ENCODE measurements at places on chromosomes 16 and 17.

DNA sequence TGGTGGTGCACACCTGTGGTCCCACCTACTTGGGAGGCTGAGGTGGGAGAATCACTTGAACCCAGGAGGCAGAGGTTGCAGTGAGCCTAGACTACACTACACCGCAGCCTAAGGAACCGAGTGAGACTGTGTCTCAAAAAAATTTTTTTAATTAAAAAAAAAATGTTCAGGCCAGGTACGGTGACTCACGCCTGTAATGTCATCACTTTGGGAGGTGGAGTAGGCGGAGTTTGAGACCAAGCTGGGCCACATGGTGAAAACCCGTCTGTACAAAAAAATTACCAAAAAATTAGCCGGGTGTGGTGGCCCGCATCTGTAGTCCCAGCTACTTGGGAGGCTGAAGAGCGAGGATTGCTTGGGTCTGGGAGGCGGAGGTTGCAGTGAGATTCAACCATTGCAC, 3.6 kb upstream of the FAM222B start:
- no peak for DNase-seq

DNA sequence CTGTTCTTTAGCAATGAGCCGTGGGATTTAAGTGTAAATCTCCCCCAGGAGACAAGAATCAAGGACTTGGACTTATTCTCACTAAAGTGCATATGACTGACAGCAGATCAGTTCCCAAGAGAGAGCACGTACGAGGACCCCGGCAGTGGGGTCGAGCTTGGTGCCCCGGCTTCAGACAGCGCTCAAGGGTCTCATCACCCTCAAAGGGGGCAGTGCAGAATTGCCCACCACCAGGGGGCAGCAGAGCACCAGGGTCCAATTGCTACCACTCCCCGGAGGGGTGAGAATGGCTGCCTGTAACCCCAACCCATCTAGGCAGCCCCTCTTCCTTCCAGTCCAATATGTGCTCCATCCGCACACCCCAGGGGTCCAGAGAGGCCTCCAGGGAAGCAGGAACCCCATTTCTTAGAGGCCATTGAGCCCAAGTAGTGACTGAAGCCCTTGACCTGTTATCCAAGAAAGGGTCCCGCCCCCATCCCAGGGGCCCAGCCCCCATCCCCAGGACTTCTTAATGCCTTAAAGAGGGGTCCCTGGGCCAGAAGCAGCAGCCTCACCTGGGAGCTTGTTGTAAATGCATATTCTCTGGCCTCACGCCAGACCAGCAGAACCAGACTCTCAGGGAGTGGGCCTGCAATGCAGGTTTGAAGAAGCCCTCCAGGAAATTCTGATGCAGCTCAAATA, 86.1 kb downstream of the ZDHHC7 start:
- DNase-seq = peak; percentile 71

DNA sequence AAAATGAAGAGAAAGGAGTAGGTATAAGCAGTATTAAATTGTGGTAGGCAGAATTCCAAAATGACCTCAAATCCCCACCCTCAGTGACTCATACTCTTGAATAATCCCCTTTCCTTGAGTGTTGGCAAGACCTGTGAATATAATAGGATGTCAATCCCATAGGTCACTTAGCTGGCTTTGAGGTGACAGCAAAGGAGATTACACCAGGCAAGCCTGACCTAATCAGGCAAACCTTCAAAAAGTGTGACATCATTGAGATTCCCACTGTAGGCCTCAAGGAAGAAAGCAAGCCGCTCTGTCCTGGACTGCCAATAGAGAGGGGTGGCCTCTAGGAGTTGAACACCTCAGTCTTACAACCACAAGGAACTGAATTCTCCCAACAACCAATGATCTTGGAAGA, 535.2 kb downstream of the RBFOX1 start:
- no peak for DNase-seq

DNA sequence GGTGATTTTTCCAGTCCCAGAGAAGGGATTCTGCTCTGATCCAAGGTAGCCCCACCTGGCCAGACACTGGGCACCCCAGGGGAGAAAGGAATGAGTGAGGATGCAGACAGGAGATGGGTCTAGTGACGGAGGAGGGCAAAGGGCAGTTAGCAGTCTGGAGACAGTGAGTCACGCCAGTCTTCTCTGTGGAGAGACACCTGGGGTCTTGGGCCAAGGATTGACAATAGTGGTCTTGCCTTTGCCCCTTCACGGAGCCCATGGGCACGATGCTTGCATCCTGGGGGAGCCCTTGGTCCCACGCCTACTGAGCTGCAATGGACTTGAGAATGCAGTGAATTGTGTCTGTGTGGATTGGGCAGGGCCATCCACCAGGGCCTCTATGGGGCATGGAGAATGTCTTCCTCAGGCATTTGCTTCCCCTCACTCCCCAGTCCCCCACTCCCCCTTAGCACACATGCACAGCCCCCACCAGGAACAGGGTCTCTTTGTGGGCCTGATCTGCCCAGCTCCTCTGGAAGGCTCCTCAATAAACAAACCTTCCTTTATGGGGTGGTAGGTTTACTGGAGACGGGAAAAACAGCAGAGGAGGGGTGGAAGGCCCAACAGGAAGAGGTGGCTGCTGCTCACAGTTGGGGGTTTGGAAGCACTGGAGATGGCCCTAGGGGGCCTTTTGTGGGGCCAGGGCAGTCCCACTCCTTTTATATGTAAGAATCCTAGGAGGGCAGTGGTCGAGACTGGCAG, 1.4 kb downstream of the CHAD start:
- DNase-seq = no peak

DNA sequence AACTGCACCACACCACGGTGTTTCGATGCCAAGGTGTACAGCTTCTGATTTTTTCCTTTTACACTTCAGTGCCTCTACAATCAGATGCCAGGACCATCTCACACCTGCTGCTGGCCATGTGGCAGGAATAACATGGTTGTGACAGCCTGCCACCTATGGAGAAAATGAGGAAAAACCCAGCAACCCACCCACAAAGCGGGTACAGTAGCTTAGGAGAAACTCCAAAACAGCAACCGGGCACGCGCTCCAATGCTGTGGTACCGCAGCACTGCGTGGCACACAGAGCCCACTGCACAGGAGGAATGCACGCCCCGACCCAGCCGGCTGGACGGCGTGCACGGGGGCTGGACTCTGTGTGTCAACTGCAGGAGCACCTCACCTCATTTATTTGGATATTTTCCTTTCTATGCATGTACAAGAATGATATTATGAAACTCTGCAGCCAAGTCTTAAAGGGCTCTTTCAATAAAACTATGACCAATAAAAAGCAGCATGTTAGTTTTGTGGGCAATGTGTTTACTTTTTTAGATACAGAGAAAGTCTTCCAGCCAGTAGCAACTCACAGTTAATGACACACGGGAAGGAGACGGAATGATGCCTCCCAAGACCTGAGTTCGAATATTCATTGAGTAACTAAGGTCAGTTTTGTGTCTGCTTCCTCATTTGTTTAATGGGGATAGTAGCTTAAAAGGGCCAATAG, 45.9 kb downstream of the MAP1LC3B start:
- no peak for DNase-seq

GRCh38 chr17:43399839-43400328, 1.1 kb downstream of the ARL4D start:
- no peak for DNase-seq

DNA sequence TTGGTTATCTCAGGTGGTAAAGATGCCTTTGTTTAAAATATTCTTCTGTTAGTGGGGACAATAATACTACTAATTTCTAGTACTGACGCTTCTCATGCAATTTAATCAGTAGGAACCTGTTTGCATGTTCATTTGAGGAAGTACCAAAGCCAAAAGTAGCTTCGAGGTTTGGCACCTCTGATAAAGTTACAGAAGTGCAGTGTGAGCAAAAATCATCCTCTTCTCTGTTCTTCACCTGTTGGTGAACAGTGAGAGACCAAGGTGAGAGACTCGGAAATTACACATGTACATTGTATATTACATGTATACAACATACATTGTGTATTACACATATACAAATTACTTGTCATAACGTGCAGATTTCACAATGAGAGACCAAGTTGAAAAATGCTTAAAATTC, 404.6 kb downstream of the MAF start:
- DNase-seq = no peak

DNA sequence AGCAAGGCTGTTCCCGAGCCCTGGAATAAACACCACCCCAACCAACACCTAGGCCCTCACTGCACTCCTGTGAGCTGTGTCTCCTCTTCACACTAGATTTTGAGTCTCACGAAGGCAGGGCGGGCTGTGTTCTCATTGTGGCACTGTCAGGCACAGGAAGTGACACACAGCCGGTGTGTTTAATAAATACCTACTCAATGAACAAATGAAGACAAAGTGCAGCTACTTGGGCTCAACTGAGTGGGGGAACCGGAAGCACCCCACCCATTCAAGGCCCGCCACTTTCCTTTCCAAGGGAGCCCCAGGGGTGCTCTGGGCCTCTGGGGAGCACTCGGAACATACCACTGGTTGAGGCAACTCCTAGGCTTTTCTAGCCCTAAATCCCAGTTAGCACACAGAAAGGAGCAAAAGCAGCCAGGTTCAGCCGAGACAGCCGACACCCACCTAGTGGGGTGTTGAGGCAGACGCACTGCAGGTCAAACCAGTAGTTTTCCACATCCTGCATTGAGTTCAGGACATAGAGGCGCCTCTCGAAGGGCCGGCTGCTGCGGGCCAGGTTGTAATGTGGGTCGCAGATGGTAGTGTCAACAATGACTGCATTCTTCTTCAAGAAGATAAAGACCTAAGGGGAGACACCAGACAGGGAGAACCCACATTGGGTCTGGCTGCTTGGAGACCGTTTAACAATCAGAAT, 57.7 kb downstream of the GTF3C1 start:
- no peak for DNase-seq

- DNase-seq = no peak
These were observed 270.1 kb downstream of the PHKB start for GRCh38 chr16:47731252-47731651.

GRCh38 chr16:55439101-55439690, 39.8 kb upstream of the MMP2 start:
- DNase-seq = no peak

- no peak for DNase-seq
These were observed 57.8 kb downstream of the WSB1 start for GRCh38 chr17:27351759-27352158.

DNA sequence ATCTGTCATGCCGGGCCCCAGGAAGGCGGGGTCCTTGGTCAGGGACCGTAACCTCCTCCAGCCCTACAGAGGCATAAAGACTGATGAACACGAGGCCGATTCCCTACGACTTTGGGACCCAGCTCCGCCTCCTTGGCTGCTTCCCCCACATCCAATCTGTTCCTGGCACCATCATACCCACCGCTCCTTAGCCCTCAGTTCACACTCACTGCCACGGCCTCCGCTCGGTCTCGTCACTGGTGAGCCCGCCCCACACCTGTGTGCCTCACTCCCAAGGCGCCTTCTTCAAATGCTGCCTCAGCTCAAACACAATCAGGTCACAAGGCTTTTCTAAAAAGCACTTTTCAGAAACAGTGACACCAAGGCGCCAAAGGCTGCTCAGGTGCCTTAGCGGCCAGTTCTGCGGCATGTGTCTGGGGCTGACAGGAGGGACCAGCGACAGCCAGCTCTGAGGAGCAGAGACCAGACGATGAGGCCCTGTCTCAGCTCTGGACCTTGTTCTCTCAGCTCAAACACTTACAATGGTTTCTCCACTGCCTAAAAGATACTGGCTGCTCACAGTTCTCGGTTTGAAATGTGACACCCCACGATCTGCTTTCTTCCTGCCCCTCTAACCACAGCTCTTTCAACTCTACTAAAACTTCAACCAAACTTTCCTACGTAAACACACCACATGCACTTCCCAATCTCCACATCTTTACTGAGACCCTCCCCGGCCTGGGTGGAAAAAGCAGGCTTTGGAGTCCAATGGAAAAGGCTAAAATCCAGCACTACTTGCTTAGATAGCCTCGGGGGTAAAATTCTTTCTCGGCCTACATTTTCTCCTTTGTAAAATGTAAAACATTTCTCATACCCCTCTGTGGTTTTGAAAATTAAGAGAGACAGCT, 33.2 kb downstream of the CYB5D2 start:
- DNase-seq = no peak

GRCh38 chr16:56298116-56298515, 106.8 kb downstream of the GNAO1 start:
- no peak for DNase-seq

DNA sequence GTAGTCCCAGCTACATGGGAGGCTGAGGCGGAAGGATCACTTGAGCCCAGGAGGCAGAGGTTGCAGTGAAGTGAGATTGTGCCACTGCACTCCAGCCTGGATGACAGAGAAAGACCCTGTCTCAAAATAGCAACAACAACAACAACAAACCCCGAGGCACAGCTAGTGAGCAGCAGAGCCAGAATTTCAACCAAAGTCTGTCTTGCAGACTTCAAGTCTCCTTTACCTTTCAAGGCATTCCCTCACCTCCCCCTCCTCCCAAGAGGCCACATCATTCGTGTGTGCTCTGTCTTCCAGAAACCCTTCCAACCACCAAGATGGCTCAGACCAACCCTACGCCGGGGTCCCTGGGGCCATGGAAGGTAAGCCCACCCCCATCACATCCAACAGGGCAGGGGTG, 2.2 kb downstream of the CRYBA1 start:
- no peak for DNase-seq

DNA sequence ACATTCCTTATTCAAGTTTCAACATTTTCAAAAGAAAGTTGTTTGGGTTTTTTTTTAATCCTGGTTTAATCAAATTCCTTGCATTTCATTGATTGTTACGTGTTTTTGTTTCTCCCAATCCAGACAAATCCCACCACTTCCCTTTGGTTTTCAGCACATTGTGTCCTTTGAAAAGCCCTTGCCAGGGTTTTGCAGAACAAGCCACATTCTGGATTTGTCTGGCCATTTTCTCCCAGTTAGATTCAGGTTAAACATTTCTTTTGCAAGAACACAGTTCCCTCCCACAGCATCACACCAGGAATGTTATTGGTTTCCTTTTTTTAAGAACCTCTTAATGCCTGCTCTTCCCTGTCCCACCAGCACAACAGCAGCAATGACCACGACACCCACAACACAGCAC, 278.0 kb upstream of the SALL1 start:
- no peak for DNase-seq

- DNase-seq = no peak
These were observed 5.9 kb upstream of the C16orf87 start for GRCh38 chr16:46836534-46837530.

DNA sequence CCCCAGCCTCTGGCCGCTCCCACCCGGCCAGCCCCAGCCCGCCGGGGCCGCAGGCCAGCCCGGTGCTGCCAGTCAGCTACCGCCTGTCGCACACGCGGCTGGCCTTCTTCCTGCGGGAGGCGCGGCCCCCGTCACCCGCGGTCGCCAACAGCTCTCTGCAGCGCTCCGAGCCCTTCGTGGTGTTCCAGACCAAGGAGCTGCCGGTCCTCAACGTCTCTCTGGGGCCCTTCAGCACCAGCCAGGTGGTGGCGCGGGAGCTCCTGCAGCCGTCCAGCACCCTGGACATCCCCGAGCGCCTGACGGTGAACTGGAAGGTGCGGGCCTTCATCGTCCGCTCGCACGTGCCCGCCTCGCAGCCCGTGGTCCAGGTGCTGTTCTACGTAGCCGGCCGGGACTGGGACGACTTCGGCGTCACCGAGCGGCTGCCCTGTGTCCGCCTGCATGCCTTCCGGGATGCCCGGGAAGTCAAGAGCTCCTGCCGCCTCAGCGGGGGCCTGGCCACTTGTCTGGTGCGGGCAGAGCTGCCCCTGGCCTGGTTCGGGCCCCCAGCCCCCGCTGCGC, 46.8 kb downstream of the TMEM132E start:
- no peak for DNase-seq

- DNase-seq = no peak
These were observed 222.5 kb upstream of the GSE1 start for GRCh38 chr16:85390511-85391174.

Measured in ecto neural progenitor cell (in vitro differentiated cells).